ENCODE measurements at places on chromosomes 3 and 15.

DNA sequence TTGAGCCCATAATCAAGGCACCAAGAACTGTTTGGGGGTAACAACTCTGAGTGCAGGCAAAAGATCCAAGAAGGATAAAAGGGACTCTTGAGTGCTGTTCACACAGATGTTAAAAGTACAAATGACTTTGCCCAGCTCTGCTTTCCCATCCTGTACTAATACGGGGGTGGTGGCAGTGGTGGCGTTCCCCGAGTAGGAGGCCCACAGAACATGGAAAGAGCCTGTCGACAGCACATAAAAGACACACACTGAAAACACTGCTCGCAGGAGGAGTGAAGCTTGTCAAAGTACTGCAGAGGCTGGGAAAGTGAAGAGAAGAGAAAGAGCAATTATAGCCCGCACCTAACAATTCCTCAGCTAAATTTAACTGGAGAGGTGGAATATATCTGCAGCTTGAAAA, 40.9 kb downstream of the HACD2 start:
- DNase-seq = no peak

GRCh38 chr3:141360888-141361598, 7.3 kb upstream of the ZBTB38 start:
- peak; percentile 66 for DNase-seq

GRCh38 chr15:41558400-41559238, at the start of gene TYRO3:
TSS of gene TYRO3 (plus strand) at chr15:41559212. CDS start at chr15:41559258, 46 bp downstream.
- DNase-seq = peak; percentile 52

DNA sequence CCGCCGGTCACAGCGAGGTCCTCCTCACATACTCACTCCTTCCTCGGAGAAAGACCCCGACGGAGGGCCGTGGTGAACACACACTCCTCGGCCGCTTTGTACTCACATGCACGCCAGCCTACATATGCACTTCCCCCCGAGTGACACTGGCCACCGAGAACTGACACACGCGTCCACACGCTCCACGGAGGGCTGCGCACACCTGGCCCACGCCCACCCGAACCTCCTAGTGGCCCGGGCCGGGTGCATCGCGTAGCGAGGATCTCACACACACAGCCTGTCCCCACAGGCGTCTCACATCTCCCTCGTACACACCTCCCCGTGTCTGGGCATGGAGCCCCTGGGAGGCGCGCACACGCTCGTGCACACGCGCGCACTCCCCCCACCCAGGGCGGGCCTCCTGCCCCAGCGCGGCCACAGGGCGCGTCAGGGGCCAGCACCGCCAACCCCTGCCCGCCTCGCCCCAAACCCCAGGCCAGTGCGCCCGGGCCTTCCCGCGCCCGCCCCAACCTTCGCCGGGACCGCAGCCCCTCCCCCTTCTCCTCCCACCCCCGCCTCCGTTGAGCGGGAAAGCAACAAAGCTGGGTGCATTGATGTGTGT, 411 bp upstream of the C3orf70 start:
- DNase-seq = peak; percentile 68

DNA sequence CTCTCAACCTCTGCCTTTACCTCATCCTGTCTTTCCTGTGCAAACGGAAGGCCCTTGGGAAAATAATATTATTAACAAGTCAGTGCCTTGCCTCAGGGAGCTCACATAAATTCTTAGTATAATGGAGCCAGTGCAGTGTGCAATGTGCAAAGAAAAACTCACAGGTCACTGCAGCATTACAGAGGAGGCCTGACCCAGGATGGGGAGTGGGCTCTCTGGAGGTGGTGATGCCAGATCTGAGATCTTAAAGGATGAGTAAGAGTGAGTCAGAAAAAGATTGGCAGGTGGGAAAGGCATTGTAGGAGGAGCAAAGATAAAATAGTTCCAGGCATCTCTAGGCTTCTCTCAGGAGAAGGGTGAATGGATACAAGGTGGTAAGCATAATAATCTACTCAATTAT, 185.6 kb upstream of the ADAMTS9 start:
- DNase-seq = no peak

- no peak for DNase-seq
Measured at GRCh38 chr3:82058809-82059208, 297.4 kb upstream of the GBE1 start.

DNA sequence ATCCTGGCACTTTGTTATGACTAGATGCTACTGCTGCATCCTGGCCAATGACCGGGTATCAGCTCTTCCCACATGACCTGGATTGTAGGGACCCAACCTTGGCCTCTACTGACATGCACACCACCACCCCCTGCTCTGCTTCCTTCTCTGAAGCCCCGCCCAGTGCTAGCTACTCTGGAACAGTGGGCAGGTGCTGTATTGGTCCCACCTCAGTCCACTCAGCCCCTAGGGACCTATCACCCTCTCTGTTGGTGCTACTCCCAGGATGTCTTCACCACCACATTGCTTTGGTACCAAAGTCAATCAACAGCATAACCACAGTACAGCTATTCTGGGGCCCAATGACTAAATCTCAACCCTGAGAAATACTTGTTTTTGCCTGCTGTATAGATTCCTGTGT, 170.2 kb upstream of the PRICKLE2 start:
- no peak for DNase-seq

- peak; percentile 83 for DNase-seq
Measured at GRCh38 chr15:67839499-67839928, 331 bp downstream of the RNU6-1 start.

DNA sequence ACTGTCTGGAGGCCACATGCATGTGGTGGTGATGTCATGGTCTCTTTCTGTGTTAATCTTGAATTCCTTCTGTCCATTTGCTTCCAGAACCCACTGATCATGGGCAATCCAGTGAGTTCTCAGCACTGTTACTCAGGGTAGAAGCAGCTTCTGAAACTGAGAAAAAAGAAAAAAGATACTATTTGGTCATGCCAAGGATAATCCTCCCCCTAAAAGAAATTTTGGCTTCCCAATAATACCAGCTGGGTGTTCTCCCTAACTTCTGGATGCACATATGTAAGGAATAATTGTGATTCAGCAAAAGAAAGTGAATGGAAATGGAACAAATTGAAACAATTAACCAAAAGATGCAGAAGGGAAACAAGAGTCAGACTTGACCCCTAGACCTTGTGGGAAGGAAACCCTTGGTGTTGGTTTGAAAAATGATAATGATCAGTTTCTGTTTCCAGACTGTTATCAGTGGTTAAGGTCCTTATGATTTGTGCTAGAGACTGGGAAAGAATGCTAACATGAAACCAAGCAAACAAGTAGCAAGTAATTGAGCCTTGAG, 92.3 kb downstream of the RBMS3 start:
- no peak for DNase-seq

GRCh38 chr3:12268049-12268735, 20.7 kb upstream of the PPARG start:
- DNase-seq = no peak

GRCh38 chr3:175612487-175613196, 753.5 kb downstream of the NAALADL2 start:
- no peak for DNase-seq

GRCh38 chr15:68712886-68713285, 107.8 kb downstream of the ANP32A start:
- DNase-seq = no peak

DNA sequence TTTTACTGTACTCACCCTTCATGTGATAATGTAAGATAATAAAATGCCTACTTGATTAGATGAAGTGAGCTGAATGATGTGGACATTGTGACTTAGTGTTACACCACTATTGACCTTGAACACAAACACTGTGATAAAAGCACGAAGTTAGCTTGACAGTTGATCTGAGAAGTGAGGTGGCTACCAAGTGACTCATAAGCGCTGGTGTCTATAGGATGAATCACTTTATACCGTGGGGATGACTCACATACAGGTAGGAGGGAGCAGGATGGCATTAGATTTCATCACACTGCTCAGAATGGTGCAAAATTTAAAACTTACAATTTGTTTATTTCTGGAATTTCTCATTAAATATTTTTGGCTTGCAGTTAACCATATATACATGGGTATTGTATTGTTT, 174.7 kb upstream of the CNTN3 start:
- no peak for DNase-seq

- DNase-seq = peak; percentile 28
Measured at GRCh38 chr3:127074900-127075360, 92.0 kb downstream of the PLXNA1 start.

DNA sequence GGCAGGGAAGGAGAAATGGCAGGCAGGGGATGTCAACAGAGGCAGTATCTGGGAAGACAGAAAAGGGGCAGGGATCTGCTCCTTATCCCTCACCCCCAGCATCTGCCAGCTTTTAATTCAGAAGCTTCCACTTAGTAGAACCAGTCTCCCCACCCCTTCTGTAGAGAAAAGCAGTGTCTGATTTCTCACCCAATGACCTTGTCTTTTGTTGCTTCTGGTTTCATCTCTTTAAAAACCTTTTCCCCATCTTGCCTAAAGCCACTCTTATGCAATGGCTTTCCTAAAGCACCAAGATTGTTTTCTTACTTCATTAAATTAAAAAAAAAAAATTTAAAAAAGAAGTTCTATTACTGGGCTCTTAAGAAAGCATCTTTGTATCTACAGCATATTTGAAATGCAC, 27.8 kb downstream of the ARHGEF3 start:
- DNase-seq = no peak

GRCh38 chr15:48966595-48967301, 3.0 kb upstream of the SHC4 start:
- peak; percentile 87 for DNase-seq

- DNase-seq = no peak
Measured at GRCh38 chr3:95965704-95966336, 848.6 kb upstream of the EPHA6 start.

GRCh38 chr15:24752354-24752753, 76.8 kb downstream of the NPAP1 start:
- no peak for DNase-seq

GRCh38 chr15:40067921-40068624, 29.1 kb upstream of the SRP14 start:
- no peak for DNase-seq

- no peak for DNase-seq
Measured at GRCh38 chr15:55676507-55676906, 66.4 kb downstream of the PRTG start.

DNA sequence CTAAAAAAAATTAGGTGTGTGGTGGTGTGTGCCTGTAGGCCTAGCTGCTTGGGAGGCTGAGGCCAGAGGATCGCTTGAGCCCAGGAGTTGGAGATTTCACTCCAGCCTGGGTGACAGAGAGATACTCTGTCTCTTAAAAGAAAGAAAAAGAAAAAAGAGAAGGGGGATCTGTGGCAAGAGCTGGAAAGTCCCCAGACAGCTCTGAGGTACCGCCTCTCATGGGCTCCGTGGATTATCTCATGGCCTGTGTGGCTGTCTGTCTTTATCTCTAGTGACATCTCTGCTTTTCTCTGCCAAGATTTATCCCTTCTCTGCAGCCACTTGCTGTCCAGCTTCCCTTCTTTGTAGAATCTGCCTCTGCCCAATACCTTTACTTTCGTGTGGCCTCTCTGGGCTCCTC, 5.7 kb downstream of the EXOSC7 start:
- DNase-seq = no peak

DNA sequence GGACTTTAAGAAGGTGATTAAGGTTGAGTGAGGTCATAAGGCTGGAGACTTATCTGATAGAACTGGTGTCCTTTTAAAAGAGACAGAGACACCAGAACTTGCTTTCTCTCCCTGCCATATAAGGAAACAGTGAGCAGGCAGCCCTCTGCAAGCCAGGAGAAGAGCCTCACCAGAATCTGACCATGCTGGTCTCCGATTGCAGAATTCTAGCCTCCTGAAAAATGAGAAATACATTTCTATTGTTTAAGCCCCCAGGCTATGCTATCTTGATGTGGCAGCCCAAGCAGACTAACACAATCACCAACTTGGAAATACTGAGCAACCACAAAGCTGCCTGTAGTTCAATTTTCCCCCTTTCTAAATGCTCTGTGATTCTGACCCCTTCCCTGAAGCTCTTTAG, 161.4 kb upstream of the RARB start:
- no peak for DNase-seq

- DNase-seq = no peak
Measured at GRCh38 chr3:65078748-65079147, 390.9 kb upstream of the ADAMTS9 start.

DNA sequence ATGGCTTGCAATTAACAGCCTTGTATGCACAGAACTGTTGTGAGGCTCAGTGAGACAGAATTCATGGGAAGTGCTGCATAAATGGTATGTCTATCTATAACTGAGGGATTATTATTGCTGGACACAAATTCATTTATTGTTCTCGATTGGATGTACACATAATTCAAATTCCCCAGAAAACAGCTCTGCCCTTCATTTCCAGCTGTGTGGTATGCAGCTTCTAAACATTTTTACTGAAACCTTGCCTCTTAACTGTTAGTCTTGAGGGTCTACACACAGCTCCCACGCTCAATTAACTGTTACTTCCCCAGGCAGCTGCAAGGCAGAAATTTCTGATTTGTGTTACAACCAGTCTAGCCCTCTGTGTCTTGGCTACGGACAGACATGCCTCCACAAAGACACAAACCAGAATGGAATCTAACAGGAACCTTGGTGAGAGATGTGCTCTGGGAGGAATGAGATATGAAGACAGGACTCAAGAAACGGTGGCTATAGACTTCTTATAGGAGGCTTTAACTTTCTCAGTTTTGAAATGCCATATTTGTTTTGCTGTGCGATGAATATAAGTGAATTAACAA, 139.7 kb upstream of the TBL1XR1 start:
- no peak for DNase-seq

DNA sequence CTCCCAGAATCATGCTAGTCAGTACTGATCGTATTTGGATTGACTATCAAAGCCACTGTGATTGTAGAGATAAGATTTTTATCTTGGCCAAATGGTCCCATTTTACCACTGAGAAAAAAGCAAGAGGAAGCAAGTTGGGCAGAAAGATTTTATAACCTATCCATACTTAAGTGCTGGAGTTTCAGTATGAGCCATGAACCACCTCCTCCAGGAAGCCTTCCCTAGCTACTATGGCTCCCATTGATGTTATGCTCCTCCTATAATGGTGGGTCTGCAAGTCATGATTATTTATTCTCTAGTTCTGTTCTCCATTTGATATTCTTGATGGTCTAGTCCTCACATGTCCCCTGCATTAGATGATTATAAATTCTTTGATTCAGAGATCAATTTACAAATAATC, 6.6 kb downstream of the MEGF11 start:
- no peak for DNase-seq
